RWPE2 (cell line): ENCODE measurements at places on chromosomes 5 and 9.
A peak's percentile ranks its signal among the peaks of the same experiment; 100 is the strongest.

GRCh38 chr5:155193029-155193428 lies 179.5 kb downstream of the KIF4B start:
- no peak for DNase-seq

DNA sequence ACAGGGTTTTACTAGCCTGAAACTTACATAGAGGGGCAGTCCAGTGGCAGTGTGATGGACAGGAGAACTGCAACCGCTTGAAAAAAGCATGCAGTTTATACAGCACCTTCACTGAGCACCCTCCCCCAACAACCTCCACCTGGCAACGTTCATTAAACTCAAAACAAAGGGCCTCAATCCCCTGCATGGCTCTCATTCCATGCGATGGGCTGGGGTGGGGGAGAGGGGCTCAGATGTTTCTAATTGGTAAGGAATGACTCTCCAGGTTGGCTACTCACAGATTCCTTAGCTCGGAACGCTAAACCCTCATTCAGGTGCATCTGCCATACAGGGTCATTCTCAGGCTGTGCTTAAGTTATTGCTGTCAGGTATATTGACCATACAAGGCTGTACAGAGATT lies 80.9 kb upstream of the ITGA1 start:
- DNase-seq, result no peak

- no peak for DNase-seq
These were observed 1.9 kb downstream of the IL13 start for GRCh38 chr5:132659598-132660493.

GRCh38 chr9:12778389-12778788 lies 3.6 kb downstream of the LURAP1L start:
- no peak for DNase-seq

GRCh38 chr5:151146061-151146460 lies 11.5 kb downstream of the ANXA6 start:
- no peak for DNase-seq

GRCh38 chr5:10018201-10019069 lies 231.3 kb downstream of the ATPSCKMT start:
- DNase-seq, result no peak

GRCh38 chr5:167546270-167546669 lies 745.2 kb upstream of the WWC1 start:
- no peak for DNase-seq

DNA sequence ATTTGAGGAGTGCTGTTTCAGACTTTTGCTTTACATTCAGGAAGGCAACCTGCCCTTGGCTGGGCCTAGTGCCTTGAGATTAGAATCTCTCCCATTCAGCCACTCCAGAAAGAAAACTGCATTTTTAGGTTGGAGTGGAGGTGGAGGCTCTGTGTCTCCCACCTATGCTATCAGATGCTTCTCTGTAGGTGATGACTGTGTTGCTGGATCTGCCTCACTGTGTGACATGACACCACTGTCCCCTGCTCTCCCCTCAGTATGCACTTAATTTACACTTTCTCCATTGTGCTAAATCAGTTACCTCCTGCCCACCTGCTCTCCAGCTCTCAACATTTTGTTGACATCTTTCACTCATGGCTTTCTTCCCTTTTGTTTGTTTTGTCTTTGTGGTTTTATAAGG lies 265.8 kb downstream of the TENT4A start:
- DNase-seq, result no peak

GRCh38 chr9:94981723-94982090 lies 255.2 kb downstream of the AOPEP start:
- no peak for DNase-seq

DNA sequence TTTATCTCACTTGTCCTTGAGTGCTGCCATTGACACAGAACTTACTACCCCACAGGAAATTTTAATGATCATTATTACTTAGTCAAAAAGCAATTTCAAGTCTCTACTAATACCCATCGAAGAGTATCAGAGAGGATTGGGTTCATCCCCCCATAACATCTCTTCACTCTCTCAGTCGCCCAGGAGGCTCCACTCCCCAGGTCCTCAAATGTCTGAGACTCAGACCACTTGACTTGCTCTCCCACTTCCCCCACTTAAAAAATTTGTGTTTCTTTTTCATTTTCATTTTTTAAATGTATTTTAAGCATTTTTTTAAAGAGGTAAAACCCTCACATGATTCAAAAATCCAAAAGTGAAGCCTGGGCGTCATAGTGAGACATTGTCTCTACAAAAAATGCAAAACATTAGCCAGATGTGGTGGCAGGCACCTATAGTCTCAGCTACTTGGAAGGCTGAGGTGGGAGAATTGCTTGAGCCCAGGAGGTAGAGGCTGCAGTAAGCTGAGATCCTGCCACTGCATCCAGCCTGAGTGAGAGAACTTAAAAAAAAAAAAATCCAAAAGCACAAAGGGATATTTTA lies 56.8 kb upstream of the TRAF1 start:
- no peak for DNase-seq

GRCh38 chr9:26439061-26439624 lies 453.5 kb downstream of the CAAP1 start:
- DNase-seq, result no peak

- peak; percentile 100 for DNase-seq
These were observed 11.8 kb upstream of the ACTBL2 start for GRCh38 chr5:57494104-57495098.

DNA sequence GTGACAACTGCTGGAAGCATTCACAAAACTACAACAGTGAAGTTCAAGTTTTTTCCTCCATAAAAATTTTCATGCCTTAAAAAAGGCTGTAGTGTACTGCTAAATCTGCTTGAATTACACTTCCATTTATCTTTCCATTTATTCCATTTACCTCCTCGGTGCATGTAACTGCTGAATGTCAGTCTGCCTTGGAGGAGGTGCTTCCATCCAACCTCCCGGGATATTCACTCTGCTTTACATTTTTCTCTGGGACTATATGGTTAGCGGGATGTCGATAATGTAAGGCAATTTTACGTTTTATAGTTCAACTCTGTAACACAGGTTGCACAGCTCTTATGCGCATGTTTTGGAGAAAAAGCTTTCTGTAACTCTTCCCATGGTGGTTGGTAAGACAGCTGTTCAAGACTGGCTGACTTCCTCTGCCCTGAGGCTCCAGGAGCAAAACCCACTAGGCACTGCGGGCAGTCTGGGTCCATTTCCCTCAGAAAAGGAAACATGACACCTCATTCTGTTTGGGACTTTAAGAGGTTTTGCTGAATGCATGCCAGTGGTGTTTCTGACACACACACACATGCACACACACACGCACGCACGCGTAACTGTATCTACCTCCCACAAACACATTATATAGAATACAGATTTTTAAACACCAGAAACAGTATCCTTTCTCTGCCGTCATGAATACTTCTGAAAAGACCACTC lies 66.1 kb downstream of the SPTLC1 start:
- DNase-seq, result no peak

- DNase-seq, result no peak
These were observed 65.6 kb downstream of the POU5F2 start for GRCh38 chr5:93675460-93676450.

DNA sequence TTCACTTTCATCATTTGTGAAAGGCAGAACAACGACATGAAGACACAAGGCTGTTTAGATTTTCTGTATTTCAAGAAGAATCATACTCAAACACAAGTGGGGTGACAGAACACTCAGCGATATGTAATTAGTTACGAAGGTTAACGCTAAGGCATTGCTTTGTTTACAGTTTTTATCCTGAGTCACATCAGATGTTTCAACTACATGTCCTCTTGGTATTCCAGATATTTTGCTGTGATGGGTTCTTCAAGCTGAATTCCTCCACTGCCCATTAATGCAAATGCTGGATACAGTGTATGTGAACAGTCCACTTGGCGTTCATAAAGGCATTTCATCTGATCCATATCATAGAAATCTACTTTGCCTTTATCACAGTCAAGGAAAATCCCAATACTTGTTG lies 43.4 kb downstream of the TRIM36 start:
- no peak for DNase-seq

- no peak for DNase-seq
These were observed 8.9 kb downstream of the ALDH1A1 start for GRCh38 chr9:72943844-72944462.

DNA sequence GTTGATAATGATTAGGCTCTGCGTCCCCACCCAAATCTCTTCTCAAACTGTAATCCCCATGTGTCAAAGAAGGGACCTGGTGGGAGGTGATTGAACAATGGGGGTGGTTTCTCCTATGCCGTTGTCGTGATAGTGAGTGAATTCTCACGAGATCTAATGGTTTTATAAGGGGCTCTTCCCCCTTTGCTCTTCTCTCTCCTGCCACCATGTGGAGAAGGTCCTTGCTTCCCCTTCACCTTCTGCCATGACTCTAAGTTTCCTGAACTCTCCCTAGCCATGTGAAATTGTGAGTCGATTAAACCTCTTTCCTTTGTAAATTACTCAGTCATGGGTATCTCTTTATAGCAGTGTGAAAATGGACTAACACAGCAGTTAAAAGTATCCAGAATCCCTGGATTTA lies 715.2 kb upstream of the DMAC1 start:
- no peak for DNase-seq

- no peak for DNase-seq
These were observed 60.6 kb downstream of the KDM4C start for GRCh38 chr9:6818292-6818922.

DNA sequence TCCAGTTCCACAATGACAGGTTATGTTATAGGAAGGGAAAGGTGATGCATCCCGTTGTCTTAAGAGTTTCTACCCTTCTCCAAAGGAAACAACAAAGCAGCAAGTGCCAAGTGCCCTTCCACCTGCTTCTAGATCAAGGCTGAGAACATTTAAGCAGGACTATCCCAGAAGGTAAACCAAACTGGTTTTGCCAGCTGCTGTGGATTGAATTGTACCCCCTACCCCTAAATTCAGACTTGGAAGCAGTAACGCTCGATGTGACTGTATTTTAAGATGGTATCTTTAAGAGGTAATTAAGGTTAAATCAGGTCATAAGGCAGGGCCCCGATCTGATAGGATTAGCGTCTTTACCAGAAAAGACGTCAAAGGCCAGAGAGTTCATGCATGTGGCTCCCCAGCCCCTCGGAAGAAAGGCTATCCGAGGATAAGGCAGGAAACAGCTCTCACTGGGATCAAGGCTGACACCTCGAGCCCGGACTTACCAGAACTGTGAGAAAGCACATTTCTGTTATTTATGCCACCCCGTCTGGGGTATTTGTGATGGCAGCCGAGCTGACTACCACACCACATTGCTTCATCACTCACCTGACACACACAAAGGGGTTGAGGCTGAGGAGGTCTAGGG lies 179.1 kb upstream of the RAI14 start:
- DNase-seq, result no peak

- DNase-seq, result no peak
These were observed 263.8 kb downstream of the NSG2 start for GRCh38 chr5:174309131-174309795.

GRCh38 chr5:139711906-139712224 lies 63.7 kb downstream of the CXXC5 start:
- no peak for DNase-seq

DNA sequence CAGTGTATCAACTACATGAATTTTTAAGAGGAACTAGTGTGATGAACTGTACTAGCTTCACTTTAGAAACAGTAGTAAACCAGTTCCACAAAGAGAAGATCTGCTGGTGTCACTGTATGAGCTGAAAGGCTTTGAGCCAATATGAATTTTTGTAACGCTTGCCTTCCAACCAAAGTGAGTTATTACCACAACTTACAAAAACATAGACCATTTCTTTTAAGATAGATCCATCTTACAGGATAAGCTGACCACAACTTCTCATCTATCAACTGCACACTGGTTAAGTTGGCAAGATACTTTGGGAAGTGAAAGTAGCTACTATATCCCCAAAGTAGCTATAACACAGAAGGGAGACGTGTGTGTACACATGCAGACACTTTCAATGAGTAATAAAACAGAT lies 849.6 kb upstream of the DMAC1 start:
- DNase-seq, result no peak

DNA sequence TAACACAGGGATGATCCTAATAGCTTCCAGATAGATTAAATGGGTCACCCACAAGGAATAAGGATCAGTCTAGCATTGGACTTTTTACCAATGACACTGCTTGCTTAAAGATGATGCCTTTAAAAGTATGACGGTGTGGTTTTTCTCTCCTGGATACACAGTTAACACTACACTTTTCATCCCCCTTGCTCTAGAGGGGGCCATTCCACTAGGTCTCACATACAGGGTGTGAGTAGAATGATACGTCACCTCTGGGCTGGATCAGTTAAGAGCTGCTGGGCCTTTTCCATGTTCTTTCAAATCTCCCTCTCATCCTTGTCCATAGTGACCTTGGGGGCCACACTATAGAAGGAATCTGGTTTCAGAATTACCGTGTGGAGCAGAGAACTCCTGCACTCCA lies 140.6 kb downstream of the FSTL4 start:
- no peak for DNase-seq

DNA sequence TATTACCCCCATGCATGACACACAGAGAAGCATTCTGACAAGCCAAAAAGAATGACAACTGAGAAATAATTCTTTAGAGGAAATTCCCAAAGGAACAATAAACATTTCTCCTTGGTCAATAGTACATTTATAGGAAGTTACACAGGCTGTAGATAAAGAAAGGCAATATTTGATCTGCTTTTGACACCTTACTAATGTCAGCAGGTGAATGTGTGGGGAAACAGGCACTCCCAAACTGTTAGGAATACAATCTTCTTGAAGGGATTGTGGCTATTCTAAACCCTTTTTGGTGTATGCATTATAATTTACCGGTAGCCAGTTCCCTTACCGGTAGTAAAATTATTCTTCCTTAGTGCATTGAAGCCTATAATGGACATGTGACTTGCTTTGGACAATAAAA lies 116.1 kb upstream of the FTMT start:
- DNase-seq, result no peak

- DNase-seq, result no peak
These were observed 45.8 kb downstream of the PDE6A start for GRCh38 chr5:149898811-149899210.
